Activated naive CD4-positive, alpha-beta T cell treated with anti-CD3 and anti-CD28 coated beads for 36 hours (primary cell): ENCODE measurements at places on chromosomes 4 and X. TPM values are rescaled to one million over a fixed set of nuclear protein-coding genes. Genes with fewer than 3 reads are reported as not detected.

- DNase-seq = no peak
Observed at GRCh38 chrX:27728291-27728690, 79.5 kb upstream of the MAGEB10 start.

DNA sequence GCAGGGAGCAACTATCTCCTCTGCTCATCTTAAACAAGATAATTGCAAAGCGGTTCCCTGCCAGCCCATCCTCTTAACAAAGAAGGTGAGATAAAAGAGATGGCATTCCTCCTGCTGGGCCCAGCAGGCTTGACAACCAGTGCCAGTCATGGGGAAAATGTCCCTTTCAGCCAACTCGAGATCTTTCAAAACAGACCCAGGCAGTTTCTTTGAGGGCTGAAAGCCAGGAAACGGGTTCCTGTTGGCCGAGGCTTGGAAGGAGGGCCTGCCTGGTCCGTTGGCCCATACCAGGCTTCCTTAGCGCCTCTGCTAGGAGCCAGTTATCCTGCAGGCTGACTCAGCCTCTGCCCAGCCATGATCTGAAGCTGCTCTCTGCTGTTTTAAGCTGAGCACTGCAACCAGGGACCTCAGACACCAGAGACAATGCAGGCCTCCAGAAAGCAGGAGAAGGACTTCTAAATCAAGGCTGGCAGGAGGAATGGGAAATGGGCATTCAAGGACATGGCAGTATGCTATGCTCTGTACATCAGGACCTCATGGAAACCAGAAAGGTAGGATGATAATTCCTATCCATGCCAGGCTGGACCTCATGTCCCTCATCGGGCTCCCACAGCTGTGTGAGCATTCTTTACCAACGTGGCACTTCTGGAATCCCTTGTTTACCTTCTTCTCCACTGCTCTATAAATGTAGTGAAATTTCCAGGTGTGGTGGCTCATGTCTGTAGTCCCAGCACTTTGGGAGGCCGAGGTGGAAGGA, 42.4 kb upstream of the SLC2A9 start:
- DNase-seq = no peak

- DNase-seq = no peak
Observed at GRCh38 chrX:20472148-20472547, 205.4 kb upstream of the RPS6KA3 start.

GRCh38 chrX:38850807-38851544, 49.7 kb downstream of the MID1IP1 start:
- no peak for DNase-seq

DNA sequence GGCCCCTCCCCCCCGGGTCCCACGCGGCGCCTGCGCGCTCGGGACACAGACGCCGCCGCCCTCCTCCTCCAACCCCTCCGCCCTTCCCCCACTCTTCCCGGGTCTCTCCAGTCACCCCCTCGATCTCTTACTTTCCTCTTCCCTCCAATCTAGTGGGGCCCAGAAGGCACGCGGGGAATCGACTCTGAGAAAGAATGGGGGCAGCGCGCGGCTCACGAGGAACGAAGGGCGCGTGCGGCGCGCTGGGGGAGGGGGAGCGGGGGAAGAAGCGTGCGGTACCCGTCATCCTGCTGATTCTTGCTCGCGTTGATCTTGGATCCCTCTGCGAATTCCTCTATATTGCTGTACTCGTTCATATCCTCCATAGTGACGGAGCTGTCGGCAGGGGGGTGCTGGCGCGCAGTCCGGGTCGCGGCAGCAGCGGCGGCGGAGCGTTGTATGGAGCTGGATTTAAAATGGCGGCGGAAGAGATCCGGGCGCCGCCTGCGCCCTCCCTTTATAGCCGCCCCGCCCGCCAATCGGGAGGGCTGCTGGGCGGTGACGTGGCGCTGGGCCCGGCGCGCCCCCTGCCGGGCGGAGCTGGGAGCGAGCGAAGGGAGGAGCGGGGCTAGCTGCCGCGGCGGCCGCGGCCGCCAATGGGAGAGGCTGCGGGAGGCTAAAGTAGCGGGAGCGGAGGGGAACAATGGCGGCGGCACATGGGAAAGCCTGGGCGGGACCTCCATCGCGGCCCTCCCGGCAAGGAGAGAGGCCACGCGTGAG, 1.1 kb downstream of the HNRNPDL start:
- peak; percentile 92 for DNase-seq

- DNase-seq = peak; percentile 61
Observed at GRCh38 chr4:88244816-88245579, 39.4 kb downstream of the PPM1K start.

DNA sequence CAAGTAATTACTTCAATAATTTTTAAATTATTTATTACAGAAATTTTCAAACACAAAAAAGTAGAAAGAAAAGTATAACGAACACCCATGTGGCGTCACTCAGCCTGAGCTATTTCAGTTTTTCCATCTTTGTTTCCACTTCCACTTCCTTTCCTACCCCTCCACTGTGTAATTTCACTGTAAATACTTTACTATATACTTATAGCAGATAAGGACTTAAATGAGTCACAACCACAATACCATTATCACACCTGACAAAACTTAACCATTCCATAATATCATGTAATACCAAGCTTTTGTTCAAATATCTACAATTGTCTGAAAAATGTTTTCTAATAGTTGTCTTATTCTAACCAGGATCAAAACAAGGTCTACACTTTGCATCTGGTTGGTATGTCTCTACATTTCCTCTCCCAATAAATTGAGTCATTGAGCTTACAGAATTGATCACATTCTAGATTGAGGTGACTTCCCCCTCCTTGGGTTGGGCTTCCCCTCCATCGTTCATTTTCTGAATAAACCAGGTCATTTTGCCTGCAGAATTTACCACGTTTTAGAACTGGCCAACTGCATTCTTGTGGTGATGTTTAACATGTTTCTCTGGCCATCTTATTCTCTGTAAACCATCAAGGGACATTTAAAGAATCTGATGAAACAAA, 48.7 kb downstream of the ATP10D start:
- peak; percentile 10 for DNase-seq

DNA sequence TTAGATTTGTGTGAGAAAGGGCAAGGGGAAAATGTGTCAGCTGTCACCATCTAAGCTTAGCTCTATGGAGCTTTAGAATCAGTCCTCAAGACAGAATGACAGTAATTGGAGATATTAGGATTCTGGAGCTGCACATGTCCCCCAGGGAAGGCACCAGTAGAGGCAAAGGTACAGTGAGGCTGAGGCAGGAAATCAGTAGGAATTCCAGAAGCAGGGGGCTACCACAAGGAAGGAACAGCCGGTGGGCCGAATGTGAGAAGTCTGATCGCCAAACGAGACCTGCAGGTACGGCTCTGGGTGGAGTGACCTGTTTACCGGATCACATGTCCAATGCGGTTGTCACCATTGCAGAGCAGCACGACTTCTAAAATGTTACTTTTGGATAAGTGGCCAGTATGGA, 52.6 kb downstream of the RNF150 start:
- DNase-seq = no peak

GRCh38 chr4:52038103-52038912, at the start of gene SGCB:
TSS of gene SGCB (minus strand) at chr4:52038299. CDS start at chr4:52038259, 40 bp downstream.
- DNase-seq = peak; percentile 66

DNA sequence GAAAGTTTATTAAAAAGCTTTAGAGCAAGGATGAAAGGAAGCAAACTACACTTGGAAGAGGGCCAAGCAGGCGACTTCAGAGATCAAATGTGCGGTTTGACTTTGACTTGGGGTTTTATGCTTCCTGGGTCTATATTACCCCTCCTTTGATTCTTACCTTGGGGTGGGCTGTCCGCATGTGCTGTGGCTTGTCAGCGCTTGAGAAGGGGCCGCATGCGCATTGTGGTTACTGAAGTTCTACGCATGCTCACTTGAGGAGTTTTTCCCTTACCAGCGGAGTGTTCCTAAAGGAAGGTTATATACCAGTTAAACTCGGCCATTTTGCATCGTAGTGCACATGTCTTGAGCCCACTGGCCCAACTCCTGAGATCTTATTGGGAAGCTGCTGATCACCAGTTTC, 9.9 kb downstream of the ZNF157 start:
- peak; percentile 58 for DNase-seq

- DNase-seq = no peak
Observed at GRCh38 chr4:4720646-4721045, 138.8 kb upstream of the MSX1 start.

GRCh38 chr4:120826853-120827252, 95.7 kb downstream of the PRDM5 start:
- DNase-seq = no peak

- DNase-seq = no peak
Observed at GRCh38 chrX:150833454-150834056, 64.9 kb downstream of the CD99L2 start.

DNA sequence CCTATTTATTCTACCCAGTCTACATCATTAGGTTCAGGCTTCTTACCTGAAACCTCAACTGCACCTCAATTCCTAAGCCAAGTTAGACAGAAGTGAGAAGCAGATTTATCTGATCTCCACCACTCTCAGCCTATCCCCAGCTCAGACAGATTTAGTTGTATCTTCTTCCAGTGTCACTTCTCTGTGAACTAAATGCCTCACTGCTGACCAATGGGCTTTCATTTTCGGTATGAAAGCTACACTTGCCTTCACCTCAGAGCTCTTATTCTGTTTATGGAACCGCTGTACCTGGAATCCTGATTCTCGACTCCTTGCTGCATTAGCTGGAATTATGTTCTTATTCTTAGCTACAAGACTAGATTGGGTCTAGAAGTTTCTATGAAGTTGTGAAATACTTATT, 833.2 kb downstream of the CCSER1 start:
- no peak for DNase-seq

GRCh38 chr4:15488658-15489470, 19.2 kb downstream of the CC2D2A start:
- DNase-seq = no peak

DNA sequence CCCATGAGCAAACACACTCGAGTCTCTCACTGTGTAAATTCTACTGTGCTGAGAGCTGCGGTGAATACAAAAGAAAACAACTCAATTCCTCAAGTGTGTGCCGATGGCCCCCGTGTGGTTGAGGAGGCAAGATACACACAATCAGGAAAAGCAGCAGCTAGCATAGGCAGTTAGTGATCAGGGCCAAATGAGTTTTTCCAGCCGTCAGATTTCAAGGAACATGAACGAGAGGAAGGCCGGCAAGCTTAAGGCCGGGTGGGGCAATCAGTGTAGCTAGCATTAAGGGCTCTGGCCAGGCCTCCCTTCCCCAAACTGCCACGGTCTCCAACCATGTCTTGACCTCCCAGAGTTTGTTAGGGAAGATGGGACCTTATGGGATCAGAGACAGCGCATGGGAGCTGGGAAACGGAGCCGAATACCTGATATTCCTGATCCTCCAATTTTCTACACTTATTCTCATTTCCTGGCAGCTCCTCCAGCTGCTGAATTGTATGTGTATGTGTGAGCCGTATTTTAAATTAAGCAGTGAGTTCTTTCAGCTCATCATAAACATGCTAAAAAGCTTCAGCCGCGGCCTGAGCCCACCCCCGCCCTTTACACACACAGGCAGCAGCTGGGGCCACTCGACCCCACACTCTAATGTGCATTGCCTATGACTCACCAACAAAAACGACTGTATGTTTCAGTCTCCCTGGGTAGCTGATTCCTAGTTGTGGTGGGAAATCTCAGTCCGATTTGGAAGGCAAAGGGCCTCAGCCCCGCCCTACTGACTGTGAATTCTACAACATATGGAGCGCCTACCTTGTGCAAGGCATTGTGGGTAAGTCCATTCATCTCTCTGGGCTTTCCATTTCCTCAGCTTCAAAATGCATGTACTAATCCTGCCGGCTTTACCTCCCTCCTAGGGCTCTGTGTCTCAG, 59.9 kb downstream of the RTL9 start:
- no peak for DNase-seq

GRCh38 chr4:6107886-6108285, 89.7 kb upstream of the C4orf50 start:
- DNase-seq = no peak

DNA sequence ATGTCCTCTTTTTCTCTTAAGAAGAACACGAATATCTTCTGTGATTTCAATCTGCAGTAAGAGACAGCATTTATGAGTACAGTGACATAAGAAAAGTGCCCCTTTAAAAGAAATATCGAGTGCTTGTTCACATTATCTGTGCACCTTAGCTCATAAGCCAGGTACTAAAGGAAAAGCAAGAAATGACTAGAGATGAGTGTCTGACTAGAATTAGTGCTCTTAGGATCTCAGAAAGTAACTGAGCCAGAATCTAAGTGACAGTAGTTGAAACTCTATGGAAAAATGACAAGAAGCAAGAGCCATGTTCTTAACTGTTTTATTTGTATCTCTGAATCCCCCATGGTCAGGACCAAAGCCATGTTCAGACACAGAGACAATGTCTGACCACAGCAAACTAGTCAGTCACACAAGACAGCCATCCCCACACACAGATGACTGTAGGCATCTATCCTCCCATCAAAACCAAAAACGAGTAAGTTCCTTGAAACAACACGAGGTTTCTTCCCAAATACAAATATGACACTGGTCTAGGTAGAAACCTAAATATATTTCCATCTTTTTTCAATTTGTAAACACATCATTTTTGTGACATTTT, 36.8 kb downstream of the ACSL4 start:
- no peak for DNase-seq

- DNase-seq = no peak
Observed at GRCh38 chr4:112175840-112176239, 30.6 kb downstream of the FAM241A start.

- DNase-seq = no peak
Observed at GRCh38 chr4:52933738-52934137, 71.6 kb downstream of the RASL11B start.

DNA sequence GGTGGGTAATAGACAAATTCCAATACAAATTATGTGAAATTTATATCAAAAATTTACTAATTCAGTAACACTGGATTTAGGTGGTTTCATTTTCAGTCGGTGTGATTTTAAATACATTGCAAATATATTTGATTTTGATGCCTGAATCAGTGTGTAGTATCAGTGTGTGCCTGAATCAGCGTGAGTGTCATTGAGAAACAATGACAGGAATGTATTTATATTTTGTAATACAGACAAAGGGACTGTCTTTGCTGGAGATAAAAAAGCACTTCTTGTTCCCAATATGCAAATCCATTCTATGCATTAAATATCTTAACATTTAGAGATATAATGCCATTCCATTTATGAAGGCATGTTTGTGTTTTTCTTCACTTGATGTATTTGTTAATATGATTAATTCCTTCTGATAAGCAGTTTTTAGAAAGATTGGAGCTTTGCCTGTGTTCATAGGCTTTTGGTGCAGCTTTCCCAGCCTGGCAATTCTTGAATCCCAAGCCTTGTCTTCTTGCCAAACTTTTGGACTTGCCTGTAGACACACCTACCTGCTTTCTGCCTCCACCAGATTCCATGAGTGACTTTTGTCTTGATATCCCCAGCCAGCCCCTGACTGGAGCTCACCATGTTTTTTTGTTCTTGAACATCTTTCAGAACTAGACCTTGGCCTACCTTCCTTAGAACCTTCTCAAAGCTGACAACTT, 243.8 kb downstream of the ADGRL3 start:
- DNase-seq = no peak

ARMCX1 gene
- 2.6 TPM for total RNA-seq

SLC9B1 gene
- total RNA-seq = 2.0 TPM

FATE1 gene
- not detected for total RNA-seq

RS1 gene
- total RNA-seq = not detected

KIT gene
- total RNA-seq = not detected

GPR78 gene
- total RNA-seq = not detected

TEC gene
- 3.4 TPM for total RNA-seq

CTAG1B gene
- total RNA-seq = not detected

MBTPS2 gene
- total RNA-seq = 5.4 TPM
